ENCODE measurements at places on chromosomes 2 and 18.

DNA sequence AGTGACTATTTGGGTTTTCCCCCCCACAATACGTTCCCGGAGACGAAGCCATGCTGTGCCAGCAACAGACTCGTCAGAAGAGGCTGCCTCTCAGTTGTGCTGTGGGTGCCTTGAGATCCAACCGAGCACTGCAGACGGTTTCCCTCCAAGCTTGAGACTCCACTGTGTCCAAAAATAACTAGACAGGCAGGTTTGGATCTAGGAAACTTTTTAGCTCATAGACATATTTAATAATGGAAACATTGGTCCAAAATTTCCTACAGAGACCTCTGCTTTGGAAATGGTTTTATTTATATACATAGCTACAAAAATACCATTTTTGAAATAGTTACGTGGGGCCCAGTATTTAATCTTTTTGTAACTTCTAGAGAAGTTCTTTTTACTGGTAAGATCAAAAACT is 63.1 kb upstream of the SPATS2L start:
- no peak for DNase-seq

DNA sequence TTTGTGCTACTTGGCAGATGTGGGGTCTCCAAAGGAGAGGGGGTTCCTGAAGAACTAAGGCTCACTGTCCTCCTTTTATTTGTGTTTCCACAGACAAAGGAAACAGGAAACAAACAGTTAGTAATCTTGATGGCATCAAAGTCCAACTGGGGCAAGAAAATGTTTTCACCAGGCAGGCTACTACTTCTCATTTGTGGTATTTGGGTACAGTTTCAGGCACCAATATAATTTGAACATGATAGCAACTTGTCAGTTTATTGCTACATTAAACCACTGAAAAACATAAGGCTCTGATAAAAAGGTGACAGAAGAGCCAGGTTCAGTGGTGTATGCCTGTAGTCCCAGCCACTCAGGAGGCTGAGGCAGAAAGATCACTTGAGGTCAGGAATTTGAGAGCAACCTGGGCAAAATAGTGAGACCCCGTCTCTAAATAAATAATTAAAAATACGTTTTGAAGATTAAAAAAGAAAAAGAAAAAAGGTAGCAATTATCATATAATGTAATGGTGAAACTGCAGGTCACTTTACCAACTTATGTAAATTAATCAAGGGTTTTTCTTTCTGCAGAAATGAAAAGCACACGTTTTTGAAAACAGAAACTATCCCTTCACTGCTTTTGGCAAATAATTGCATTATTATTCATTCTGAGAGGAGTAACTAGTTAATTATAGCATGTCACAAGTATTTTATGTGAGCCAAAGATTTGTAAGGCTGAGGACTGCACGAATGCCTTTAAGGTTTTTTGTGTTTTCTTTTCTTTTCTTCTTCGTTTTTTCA is 157.5 kb upstream of the CAVIN2 start:
- DNase-seq, result no peak

GRCh38 chr2:36650031-36650829 is 46.3 kb upstream of the VIT start:
- DNase-seq, result no peak

DNA sequence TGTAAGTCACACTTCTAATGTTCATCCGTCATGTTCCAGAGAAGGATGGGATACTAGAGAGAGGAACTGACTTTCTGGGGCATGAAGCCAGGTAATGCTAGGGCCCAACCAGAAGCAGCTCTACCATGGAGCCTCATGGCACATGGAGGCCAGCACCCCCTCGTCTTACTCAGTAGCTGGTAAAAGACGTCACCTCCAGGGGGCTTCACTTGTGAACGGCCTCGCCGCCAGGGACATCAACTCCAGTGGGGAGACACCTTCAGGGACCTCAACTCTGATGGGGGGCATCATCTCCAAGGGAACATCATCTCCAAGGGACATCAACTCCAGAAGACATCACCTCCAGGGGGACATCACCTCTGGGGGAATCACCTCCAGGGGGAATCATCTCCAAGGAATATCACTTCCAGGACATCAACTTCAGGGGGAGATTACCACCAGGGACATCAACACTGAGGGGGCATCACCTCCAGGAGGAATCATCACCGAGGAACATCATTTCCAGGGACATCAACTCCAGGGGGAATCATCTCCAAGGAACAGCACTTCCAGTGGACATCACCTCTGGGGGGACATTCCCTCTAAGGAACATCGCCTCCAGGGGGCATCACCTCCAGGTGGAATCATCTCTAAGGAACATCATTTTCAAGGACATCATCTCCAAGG is 168.4 kb downstream of the NDUFA10 start:
- no peak for DNase-seq

GRCh38 chr2:30366199-30366691 is 80.8 kb upstream of the LCLAT1 start:
- DNase-seq, result no peak

GRCh38 chr2:130372833-130373807 is 17.3 kb downstream of the PTPN18 start:
- DNase-seq, result no peak

- no peak for DNase-seq
Measured at GRCh38 chr18:64258111-64258650, 109.3 kb upstream of the LINC00305 start.

DNA sequence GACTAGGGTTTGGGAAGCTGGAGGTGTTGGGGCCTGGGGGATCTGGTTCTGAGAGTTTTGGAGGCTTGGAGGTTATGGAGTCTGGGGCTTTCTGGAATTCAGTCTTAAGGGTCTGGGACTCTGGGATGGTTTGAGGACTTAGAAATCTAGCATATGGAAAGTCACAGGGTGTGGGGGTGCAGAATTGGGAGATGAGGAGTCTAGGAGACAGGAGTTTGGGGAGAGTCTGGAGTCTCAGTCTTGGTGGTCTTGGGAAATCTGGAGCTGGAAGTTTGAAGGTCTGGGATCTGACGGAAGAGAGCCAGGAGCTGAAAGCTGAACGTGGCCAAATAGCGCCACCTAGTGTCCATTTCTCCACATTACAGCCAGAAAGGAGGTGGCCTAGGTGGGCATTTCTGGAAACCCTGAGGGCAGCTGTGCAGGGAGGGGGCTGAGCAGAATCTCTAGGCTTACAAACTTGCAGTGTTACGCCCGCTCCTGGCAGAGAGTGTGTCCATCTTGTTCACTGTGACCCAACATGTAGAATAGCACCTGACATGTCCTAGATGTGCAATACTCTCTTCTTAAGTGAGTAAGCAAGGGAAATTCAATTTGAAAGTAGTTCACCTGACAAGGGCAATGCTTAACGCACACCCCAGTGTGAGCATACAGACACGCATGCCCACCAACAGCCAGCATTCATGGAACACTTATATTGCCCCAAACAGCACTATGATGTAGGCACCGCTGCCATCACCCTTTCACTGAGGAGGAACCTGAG is 204.8 kb downstream of the TFCP2L1 start:
- peak; percentile 2 for DNase-seq

- no peak for DNase-seq
Measured at GRCh38 chr2:238449909-238450417, 23.2 kb downstream of the ASB1 start.

GRCh38 chr2:86028766-86029381 is 76.8 kb downstream of the POLR1A start:
- DNase-seq, result no peak

GRCh38 chr2:209382775-209383174 is 41.1 kb upstream of the MAP2 start:
- no peak for DNase-seq

DNA sequence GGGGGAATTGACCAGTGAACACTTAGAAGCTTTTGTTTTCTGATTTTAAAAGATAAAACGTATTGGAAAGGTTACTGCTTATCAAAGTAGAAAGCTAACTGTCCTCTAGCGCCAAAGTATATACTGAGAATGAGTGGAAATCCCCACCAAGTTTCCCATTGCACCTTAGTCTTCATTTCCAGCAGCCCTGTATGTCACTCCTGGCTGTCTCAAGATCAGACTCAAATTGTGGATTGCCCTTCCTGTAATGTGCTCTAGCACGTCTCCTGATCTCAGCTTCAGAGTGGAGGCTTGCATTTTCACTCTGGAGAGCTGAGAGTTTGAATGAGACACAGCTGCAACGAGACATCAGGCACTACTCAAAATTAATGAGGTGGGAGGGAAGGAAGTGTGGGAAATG is 26.6 kb downstream of the MFF start:
- DNase-seq, result no peak

DNA sequence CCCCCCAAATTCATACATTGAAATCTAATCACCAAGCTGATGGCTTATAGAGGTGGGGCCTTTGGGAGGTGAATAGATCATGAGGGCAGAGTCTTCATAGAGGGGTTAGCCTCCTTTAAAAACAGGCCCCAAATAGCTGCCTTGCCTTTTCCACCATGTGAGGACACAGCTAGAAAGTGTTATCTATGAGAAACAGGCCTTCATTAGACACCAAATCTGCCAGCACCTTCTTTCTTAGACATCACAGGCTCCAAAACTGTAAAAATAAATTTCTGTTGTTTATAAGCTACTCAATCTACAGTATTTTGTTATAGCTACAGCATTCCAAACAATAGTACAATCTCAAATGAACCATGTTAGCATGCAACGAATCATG is 459.3 kb upstream of the GCFC2 start:
- no peak for DNase-seq

DNA sequence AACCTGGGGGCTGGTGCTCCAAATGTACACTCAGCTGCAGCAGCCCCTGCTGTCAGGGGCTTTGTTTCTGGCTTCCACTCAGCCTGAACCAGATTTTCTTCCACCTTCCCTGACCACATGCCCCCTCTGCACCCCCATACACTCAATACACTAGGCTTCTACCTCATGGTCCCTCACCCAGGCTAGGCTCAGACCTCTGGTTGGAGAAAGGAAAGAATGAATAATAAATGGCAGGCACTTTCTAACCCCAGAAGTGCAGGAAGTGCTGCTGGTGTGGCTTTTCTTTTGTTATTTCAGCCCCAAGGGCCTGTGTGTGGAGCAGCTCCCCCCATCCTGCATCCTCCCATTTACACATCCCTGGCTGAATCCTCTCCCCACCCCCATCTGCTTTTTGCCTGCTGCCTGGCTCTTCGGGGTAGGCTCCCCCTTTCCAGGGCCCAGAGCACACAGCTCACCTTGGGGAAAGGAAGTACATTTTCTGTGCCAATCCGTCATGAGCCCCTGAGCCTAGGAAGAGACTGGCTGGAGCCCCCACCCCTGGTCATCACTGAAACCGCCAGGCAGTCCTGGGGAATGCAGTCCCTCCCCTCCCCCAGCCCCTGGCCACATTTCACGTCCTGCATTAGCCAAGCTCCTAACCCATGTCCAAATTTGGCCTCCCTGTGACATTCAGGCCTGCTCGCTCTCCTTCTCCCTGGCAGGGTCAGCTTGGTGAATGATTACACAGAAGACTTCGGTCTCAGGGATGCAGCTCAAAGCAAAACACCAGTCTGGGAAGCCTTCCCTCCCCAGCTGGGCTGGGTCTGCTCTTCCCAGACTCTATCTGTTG is 2.6 kb downstream of the DYSF start:
- no peak for DNase-seq

DNA sequence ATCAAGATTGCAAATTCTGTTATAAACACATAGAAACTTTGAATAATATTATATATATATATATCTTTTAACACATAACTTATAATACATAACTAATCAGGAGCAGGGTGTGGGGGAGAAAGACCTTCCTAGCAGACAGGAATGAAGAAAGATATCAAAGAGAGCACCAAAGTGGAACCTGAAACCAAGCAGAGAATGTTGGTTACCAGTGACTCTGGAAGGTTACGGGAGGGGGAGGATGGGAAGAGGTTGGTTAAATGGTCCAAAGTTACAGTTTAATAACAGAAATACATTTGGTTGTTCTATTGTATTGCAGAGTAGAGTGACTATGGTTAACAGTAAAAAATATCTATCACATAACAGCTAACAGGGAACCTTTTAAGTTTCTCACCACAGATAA is 366.7 kb downstream of the LRRTM4 start:
- no peak for DNase-seq

DNA sequence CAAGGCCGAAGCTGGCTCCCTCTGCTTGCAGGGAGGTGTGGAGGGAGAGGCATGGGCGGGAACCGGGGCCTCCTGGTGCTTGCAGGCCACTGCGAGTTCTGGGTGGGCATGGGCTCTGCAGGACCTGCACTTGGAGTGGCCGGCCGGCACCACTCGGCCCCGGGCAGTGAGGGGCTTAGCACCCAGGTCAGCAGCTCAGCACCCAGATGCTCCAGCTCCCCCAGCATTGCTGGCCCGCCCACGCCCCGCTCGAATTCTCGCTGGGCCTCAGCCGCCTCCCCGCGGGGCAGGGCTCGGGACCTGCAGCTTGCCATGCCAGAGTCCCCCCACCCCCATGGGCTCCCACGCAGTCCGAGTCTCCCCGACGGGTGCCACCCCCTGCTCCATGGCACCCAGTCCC is 176.2 kb upstream of the FAM98A start:
- no peak for DNase-seq

DNA sequence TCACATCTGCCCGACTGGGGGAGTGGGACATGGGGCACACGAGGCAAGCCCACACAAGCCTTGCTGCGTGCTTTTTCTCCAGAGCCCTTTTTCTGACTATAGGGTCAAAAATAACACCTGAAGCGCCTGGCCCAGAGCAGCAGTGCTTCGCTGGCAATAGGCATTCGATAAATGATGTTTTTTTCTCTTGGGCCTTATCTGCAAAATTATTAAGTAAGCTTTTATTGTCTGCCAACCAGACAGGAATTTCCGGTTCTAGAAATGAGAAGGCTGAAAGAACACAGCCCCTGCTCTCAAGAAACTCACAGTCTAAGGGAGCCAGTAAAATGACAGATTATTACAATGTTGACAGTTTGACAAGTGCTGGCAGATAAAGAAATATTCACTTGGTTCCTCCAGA is 2.7 kb upstream of the TMBIM1 start:
- no peak for DNase-seq

- no peak for DNase-seq
Measured at GRCh38 chr2:41965909-41966295, 81.9 kb upstream of the PKDCC start.

- DNase-seq, result no peak
Measured at GRCh38 chr2:9024575-9024974, 21.1 kb upstream of the MBOAT2 start.

GRCh38 chr2:169173876-169174275 is 104.5 kb downstream of the DHRS9 start:
- no peak for DNase-seq

- DNase-seq, result no peak
Measured at GRCh38 chr18:50638016-50638883, 78.4 kb downstream of the MAPK4 start.

DNA sequence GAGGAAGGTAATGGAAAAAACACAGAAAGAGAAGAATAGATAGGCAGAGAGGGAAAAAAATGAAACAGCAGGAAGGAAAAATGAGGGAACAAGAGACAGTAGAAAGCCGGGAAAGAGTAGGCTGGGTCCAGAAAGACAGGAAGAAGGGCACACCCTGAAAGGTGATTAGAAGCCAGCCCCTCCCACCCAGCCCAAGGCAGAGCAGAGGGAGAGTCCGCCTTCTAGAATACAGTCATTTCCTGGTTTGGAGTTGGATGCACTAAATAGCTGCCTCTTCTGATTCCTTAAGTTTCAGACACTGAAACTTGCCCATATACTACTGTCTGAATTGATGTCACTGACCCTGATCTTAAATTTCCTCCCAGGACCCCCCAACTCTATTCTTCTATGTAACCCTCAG is 17.9 kb upstream of the DSG3 start:
- DNase-seq, result no peak

GRCh38 chr2:85468704-85469349 is 50.3 kb downstream of the SH2D6 start:
- no peak for DNase-seq
